ENCODE measurements at places on chromosomes 12 and 14.
A peak's percentile ranks its signal among the peaks of the same experiment; 100 is the strongest.

GRCh38 chr12:46230983-46231382 is 37.9 kb downstream of the SLC38A1 start:
- H3K27me3 ChIP-seq, result no peaks in the 10 kb centered on the region
- no peak for DNase-seq
- no peak overlapping the region for H3K27ac ChIP-seq
- no peak overlapping the region for H3K4me3 ChIP-seq

DNA sequence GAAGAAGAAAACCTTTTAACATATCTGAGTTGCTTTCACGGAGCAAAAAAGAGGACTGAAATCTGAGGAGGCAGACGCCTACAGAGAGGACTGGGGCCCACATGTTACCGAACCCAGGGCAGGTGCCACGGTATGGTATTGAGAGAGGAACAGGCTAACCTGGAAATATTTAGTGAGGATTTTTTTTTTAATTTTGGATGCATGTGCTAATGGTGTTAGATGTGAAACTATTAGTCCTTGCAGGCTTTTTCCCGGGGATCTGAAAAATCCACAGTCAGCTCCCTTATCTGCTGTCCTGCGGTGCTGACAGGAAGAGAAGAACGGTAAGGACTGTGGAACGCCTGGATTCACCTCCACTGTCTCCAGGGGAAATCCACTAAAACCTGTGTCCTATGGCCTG is 819.7 kb downstream of the TMEM121 start:
- H3K4me3 ChIP-seq, result no peak overlapping the region
- H3K27ac ChIP-seq, result no peak overlapping the region
- no peaks in the 10 kb centered on the region for H3K36me3 ChIP-seq
- H3K27me3 ChIP-seq, result no peaks in the 10 kb centered on the region

- no peaks in the 10 kb centered on the region for H3K36me3 ChIP-seq
- H3K27me3 ChIP-seq, result no peaks in the 10 kb centered on the region
- no peak overlapping the region for H3K27ac ChIP-seq
- H3K4me3 ChIP-seq, result no peak overlapping the region
- H3K4me1 ChIP-seq, result no peaks in the 10 kb centered on the region
- no peak for DNase-seq
Measured at GRCh38 chr14:71273366-71273765, 366.1 kb downstream of the PCNX1 start.

DNA sequence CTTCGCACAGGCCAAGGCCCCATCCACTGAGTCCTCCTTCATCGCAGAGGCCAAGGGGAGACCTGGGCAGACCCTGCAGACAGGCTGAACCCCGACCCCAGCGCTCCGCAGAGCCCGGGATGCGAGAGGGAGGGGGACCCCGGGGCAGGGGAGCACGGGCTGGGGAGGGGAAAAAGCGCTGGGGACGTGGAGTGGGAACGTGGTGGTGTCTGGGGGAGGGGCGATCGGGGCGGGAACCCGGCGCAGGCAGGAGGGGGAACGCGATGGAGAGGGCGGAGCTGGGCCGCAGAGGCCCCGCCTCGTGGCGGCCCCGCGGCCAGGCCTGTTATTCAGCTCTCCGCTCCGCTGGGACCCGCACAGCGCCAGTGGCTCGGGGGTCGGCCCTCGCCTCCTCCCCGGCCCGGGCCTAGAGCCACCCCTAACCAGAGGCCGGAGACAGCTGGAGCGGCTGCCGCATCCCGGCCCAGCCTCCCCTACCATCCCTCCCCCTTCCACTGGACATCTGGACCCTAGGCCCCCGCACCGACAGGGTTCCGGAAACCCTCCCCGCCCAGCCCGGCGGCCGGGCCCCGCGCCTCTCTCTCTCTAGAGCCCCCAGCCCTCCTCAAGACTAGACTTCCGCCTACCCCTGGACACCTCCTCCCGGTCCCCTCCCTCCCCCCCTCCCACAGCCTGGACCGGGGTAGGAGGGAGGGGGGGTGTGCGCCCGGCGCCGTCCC is at the start of gene ARHGEF25:
TSS of gene ARHGEF25 (plus strand) at position 328 of the 719 bp plus-strand sequence. CDS start 460 bp downstream, outside the sequence.
- peak within 1 kb of the TSS; percentile 14 for H3K4me3 ChIP-seq
- no peak within 1 kb of the TSS for H3K27ac ChIP-seq
- peaks cover 57% of the 10 kb centered on the region for H3K27me3 ChIP-seq
- H3K36me3 ChIP-seq, result no peaks in the 10 kb centered on the region

- no peak overlapping the region for H3K27ac ChIP-seq
- H3K27me3 ChIP-seq, result no peaks in the 10 kb centered on the region
- no peaks in the 10 kb centered on the region for H3K4me1 ChIP-seq
- no peak for DNase-seq
- H3K36me3 ChIP-seq, result no peaks in the 10 kb centered on the region
Measured at GRCh38 chr12:76143343-76144244, 59.1 kb upstream of the NAP1L1 start.

GRCh38 chr12:26345471-26346003 is 150.2 kb downstream of the SSPN start:
- H3K4me3 ChIP-seq, result no peak overlapping the region
- H3K27ac ChIP-seq, result no peak overlapping the region
- DNase-seq, result no peak
- no peaks in the 10 kb centered on the region for H3K36me3 ChIP-seq
- H3K27me3 ChIP-seq, result no peaks in the 10 kb centered on the region
- H3K4me1 ChIP-seq, result no peaks in the 10 kb centered on the region

DNA sequence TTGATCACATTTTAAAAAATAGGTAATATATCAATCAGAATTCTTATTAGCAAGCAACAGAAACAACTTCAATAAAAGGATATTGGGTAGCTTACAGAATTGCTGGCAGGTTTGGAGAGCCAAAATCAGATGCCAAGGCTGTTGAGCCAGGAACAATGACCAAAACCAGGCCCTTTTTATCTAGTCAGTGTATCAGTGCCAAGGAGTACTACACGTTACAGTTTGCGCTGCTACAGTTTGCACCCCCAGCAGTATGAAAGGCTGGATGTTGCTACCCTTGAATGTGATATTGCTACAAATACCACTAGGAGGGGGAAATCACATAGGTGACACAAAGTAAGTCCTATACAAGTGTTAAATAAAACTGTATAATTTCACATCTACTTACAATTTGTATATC is 19.3 kb downstream of the CGRRF1 start:
- H3K36me3 ChIP-seq, result peaks cover 5% of the 10 kb centered on the region
- no peak for DNase-seq
- no peaks in the 10 kb centered on the region for H3K4me1 ChIP-seq

- no peaks in the 10 kb centered on the region for H3K4me1 ChIP-seq
- DNase-seq, result no peak
- H3K27me3 ChIP-seq, result peaks cover 6% of the 10 kb centered on the region
Measured at GRCh38 chr12:123938679-123939480, 33.8 kb downstream of the CCDC92 start.

DNA sequence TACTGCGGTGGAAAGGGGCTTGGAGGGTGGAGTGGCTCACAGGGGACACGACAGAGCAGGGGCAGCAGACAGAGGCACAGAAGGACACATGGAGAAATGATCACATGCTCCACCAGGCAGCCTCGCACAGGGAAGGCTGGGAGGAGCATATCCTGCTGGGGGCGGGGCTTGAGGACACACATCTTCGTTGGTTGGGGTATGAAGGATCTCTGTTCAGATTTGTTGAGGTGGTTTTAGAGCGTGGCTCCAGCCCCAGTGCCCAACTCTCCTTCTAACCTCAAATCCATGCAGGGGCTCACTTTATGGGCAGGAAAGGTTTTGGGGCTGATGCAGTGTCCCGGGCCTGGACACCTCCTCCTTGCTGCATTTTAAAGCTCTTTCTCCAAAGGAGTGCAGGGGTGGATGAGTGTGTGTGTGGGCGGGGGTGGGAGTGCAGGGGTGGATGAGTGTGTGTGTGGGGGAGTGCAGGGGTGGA is 733 bp upstream of the P3H3 start:
- no peak overlapping the region for H3K4me3 ChIP-seq
- H3K36me3 ChIP-seq, result no peaks in the 10 kb centered on the region
- no peak overlapping the region for H3K27ac ChIP-seq
- no peak for DNase-seq
- H3K4me1 ChIP-seq, result peaks cover 12% of the 10 kb centered on the region

GRCh38 chr14:65599375-65599774 is 186.8 kb downstream of the FUT8 start:
- DNase-seq, result no peak
- H3K27me3 ChIP-seq, result no peaks in the 10 kb centered on the region
- no peak overlapping the region for H3K27ac ChIP-seq
- no peaks in the 10 kb centered on the region for H3K36me3 ChIP-seq
- peaks cover 4% of the 10 kb centered on the region for H3K4me1 ChIP-seq

GRCh38 chr12:116910280-116910644 is 488 bp upstream of the FBXW8 start:
- H3K4me1 ChIP-seq, result peaks cover 12% of the 10 kb centered on the region
- H3K27ac ChIP-seq, result peak overlapping the region; percentile 36
- H3K27me3 ChIP-seq, result peaks cover 4% of the 10 kb centered on the region
- peak overlapping the region; percentile 89 for H3K4me3 ChIP-seq
- DNase-seq, result no peak

- no peak overlapping the region for H3K27ac ChIP-seq
- peaks cover 22% of the 10 kb centered on the region for H3K4me1 ChIP-seq
- no peaks in the 10 kb centered on the region for H3K27me3 ChIP-seq
- no peaks in the 10 kb centered on the region for H3K36me3 ChIP-seq
Measured at GRCh38 chr14:23294734-23295561, 7.7 kb downstream of the PPP1R3E start.

- no peaks in the 10 kb centered on the region for H3K36me3 ChIP-seq
- H3K27me3 ChIP-seq, result peaks cover 11% of the 10 kb centered on the region
Measured at GRCh38 chr12:130956456-130957303, 3.0 kb downstream of the ADGRD1 start.

All from keratinocyte (primary cell).